ENCODE measurements at places on chromosomes 13 and 19.

- DNase-seq, result no peak
Observed at GRCh38 chr13:57056601-57057180, 84.0 kb upstream of the PRR20A start.

- DNase-seq, result peak; percentile 13
Observed at GRCh38 chr13:53004573-53004972, 24.0 kb upstream of the OLFM4 start.

- no peak for DNase-seq
Observed at GRCh38 chr19:6740589-6741343, 1.3 kb downstream of the TRIP10 start.

- no peak for DNase-seq
Observed at GRCh38 chr13:87234981-87235380, 436.2 kb upstream of the SLITRK5 start.

DNA sequence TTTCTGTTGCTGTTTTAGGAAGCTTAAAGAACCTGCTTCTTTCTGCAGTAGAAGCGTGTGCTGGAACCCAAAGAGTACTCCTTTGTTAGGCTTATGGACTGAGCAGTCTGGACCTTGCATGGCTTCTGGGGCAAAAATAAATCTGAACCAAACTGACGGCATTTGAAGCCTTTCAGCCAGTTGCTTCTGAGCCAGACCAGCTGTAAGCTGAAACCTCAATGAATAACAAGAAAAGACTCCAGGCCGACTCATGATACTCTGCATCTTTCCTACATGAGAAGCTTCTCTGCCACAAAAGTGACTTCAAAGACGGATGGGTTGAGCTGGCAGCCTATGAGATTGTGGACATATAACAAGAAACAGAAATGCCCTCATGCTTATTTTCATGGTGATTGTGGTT is 103.1 kb downstream of the TNFRSF19 start:
- DNase-seq, result no peak

- DNase-seq, result no peak
Observed at GRCh38 chr19:34649886-34650543, 26.9 kb downstream of the SCGB2B2 start.

DNA sequence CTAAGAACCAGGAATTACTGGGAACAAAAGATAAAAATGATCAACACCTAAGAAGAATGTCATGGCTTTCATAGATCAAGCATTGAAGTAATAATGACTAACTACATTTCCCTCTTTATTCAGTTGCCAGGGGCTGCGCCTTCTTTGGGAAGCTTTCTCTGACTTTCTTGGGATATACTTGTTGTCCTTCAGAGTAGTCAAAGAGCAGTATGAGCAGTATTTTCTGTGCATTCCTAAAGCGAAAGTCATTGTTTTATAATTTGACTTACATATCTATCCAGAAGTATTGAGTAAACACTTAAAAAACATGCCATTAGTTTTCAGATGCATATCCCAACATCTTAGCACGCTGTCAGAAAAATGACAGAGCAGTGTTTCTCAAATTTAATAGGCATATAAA is 2412.4 kb downstream of the PCDH9 start:
- DNase-seq, result no peak

DNA sequence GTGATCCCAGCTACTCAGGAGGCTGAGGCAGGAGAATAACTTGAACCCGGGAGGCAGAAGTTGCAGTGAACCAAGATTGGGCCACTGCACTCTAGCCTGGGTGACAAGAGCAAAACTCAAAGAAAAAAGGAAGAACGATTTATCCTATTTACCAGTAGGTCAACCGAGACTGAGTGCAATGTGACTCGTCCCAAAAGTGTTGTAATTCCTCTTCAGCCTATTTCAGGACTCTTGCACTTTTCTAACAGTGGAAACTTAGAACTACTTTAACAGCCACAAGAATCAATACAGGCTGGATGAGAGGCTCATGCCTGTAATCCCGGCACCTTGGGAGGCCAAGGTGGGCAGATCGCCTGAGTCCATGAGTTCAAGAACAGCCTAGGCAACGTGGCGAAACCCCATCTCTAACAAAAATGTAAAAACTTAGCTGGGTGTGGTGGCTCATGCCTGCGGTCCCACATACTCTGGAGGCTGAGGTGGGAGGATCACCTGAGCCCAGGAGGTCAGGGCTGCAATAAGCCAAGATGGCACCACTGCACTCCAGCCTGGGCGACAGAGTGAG is 4.3 kb upstream of the NR1H2 start:
- no peak for DNase-seq

- no peak for DNase-seq
Observed at GRCh38 chr19:55484593-55485438, at the start of gene NAT14. Gene NAT14, plus strand, starts transcription at chr19:55485188. Its CDS starts 521 bp downstream, at chr19:55485709.

DNA sequence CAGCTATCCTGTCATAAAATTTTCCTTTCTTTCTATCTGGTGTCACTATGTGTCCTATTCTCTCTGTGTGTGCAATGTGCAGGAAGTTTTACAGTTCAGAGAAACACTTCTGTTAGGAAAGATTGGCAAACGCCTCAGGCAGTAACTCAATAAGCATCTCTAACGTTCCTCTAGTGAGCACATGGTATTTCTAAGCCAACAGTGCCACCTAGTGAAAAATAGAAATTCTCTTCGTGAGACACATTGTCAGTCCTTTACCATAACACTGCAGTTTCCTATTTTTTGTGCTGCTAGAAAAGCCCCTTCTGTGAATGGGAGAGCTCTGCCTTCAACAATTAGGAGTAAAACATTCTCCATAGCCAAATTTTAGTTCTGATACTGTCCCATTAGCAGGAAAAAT is 50.7 kb downstream of the ZNF723 start:
- DNase-seq, result no peak

DNA sequence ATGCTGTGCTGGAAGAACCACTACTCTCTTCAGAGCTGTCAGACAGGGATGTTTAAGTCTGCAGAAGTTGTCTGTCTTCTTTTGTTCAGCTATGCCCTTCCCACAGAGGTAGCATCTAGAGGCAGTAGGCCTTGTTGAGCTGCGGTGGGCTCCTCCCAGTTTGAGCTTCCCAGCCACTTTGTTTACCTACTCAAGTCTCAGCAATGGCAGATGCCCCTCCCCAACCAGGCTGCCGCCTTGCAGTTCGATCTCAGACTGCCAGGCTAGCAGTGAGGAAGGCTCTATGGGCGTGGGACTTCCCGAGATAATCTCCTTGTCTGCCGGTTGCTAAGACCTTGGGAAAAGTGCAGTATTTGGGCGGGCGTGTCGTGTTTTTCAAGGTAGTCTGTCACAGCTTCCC is 42.1 kb upstream of the UQCRFS1 start:
- no peak for DNase-seq

DNA sequence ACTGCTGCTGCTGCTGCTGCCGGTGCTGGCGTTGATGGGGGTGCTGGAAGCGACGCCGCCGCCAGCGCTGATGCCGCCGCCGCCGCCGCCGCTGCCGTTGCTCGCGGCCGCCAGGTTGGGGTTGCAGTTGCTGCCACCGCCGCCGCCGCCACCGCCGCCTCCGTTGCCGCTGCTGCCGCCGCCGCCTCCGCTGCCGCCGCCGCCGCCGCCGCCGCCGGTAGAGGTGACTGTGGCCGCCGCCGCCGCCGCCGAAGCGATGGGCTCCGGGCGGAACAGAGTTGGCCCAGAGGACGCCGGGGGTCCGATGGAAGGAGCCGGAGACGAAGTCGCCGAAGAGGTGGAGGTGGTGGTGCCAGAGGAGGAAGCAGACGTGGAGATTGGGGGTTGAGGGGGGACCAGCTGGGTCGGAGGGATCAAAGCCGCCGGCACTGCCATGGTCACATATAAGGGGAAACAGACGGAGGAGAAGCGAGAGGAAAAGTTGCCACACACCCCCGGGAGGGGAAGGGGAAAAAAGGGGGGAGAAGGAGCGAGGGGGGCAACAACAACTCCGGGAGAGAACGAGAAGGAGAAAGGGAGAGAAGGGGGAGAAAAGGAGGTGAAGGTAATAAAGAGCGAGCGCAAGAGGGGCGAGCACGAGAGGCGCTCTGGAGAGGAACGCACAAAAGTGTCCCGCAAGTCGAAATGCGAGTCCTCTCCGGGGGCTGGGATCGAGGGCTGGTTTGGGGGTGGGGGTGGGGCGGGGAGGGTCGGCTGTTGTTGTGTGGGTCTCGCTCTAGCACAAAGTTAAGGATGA is 471 bp downstream of the DACH1 start:
- DNase-seq, result no peak

- DNase-seq, result no peak
Observed at GRCh38 chr13:21077076-21077787, 15.8 kb upstream of the LATS2 start.

GRCh38 chr19:42442833-42443232 is at the start of gene CXCL17:
Gene CXCL17, minus strand, starts transcription at chr19:42442946. Its CDS starts 114 bp downstream, at chr19:42442832.
- DNase-seq, result no peak

DNA sequence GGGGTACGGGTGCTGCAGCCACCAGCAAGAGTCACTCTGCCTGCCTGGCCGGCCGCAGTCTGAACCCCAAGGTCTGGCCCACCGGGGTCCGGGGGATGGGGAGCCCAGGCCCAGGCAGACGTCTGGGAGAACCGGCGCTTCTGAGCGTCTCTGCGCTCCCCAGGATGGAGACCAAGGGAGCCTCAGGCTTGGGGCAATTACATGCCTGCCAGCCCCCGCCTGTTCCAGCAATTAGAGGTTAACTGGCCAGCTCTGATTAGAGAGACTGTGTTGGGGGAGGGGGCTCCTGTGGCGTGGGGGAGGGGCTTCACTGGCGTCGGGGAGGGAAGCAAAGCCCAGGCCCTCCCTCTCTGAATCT is 11.9 kb downstream of the MEIS3 start:
- no peak for DNase-seq

- no peak for DNase-seq
Observed at GRCh38 chr13:19862481-19863313, 752 bp downstream of the ZMYM5 start.

DNA sequence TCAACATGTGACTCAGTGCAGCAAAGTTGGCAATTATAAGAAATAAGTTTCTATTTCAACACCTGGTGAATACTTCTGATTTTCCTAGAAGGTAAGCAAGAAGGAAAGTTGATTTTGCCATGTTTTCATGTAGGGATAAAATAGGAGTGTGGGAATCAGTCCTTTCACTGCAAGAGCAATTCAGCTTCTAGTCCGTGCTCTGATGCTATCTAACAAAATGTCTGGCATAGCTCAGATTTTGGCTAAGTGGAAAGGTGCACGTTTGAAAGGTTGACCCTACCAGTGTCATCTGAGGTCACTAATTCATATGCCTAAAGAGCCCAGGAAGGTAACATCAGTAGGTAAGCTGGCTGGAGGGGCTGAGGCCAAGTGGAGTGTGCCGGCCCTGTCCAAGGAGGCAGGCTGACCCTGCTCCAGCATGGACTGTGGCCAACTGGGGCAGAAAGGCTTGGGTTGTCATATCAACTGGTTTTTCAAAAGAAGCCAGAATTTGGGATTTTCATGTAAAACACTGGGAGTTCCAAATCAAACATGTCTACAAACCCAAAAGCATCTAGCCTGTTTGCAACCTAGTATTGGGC is 38.9 kb upstream of the MEDAG start:
- no peak for DNase-seq

- no peak for DNase-seq
Observed at GRCh38 chr13:90502153-90502552, 845.3 kb upstream of the MIR17HG start.

GRCh38 chr13:41916173-41916954 is 44.5 kb downstream of the VWA8 start:
- DNase-seq, result no peak

DNA sequence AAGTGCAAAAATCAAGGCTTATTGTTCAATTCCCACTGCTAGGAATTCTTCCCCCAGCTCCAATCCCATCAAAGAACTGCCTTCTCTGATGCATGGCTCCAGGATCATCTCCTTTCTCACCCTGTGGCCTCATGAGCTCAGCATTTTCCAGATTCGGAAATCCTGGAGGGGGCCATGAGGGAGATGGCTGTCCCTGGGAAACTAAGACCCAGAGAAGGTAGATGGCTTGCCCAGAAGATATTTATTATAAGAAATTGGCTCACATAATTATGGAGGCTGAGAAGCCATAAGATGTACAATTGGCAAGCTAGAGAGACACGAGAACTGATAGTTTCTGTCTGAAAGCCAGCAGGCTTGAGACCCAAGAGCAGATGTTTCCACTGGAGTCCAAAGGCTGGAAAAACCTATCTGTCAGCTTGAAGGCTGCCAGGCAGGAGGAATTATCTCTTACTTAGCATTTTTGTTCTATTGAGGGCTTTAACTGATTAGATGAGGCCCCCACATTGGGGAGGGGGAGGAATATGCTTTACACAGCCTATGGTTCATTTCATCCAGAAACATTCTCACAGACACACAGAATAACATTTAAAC is 58.6 kb downstream of the GADD45B start:
- no peak for DNase-seq

GRCh38 chr19:50000841-50001557 is 24.2 kb downstream of the VRK3 start:
- DNase-seq, result no peak

GRCh38 chr13:109576331-109576813 is 210.0 kb downstream of the IRS2 start:
- no peak for DNase-seq

GRCh38 chr13:26956522-26957142 is 196.0 kb upstream of the GPR12 start:
- DNase-seq, result no peak

- no peak for DNase-seq
Observed at GRCh38 chr13:44197791-44198770, 175.5 kb upstream of the SERP2 start.

GRCh38 chr19:52992109-52993004 is 21.4 kb upstream of the ERVV-1 start:
- DNase-seq, result no peak

DNA sequence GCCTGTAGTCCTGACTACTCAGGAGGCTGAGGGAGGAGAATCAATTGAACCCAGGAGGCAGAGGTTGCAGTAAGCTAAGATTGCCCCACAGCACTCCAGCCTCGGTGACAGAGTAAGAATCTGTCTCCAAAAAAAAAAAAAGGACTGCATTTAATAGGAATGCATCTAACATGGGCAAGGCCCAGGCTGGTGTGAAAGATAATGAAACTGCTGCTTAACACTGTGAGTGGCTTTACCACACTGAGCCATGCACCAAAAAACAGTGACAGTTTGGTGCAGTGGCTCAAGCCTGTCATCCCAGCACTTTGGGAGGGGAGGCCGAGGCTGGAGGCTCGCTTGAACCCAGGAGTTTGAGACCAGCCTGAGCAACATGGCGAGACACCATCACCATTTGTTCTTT is 8.6 kb downstream of the GTF2F1 start:
- no peak for DNase-seq

- no peak for DNase-seq
Observed at GRCh38 chr13:71493189-71493588, 373.8 kb downstream of the DACH1 start.

DNA sequence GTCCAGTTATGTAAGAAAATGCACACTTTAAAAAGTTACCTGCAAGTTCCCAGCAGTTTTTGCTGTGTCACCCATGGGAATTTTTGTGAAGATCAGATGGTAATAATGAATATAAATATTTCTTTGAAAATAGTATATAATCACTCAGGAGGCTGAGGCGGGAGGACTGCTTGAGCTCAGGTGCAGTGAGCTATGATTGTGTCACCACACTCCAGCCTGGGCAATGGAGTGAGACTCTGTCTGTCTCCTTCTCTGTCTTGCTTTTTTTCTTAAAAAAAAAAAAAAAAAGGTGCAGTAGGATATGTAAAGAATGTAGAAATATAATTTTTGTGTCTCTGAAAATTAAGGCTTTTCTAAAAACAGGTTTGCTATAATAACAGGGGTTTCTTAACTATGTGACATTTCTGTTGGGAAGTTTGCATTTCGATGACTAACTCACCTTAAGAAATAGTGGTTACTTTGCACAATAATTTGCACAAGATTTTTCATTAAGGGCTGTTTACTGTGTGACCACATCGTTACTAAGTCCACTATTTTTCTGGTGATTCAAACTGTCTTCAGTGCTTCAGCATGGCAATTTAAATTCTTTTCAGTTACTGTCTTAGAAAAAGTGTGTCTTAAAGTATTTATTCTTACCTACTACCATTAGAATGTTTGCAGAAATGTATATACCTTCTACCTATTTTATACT is 37.3 kb downstream of the DNAJC3 start:
- no peak for DNase-seq

Data from vagina (tissue), 2 donors.